Muscle of leg (tissue), 16 donors: ENCODE measurements at places on chromosomes 2 and 18. TPM values are rescaled to one million over a fixed set of nuclear protein-coding genes. Genes with fewer than 3 reads are reported as not detected.

Gene SCYGR8
- total RNA-seq = not detected

Gene FN1
- total RNA-seq = 455 TPM

Gene PXDN
- total RNA-seq = 95.4 TPM

Gene MYO5B
- 0.98 TPM for total RNA-seq

Gene SIX3
- total RNA-seq = not detected

Gene TMEM198
- total RNA-seq = 1.2 TPM

Gene CNDP1
- total RNA-seq = 0.13 TPM

Gene IL1RL2
- 0.27 TPM for total RNA-seq

Gene TET3
- total RNA-seq = 5.5 TPM

Gene DSG1
- not detected for total RNA-seq

Gene ABCA12
- not detected for total RNA-seq

Gene NEU2
- not detected for total RNA-seq

Gene IL36B
- total RNA-seq = not detected

Gene HRH4
- 0.09 TPM for total RNA-seq

Gene LIPG
- 6.3 TPM for total RNA-seq

Gene PLB1
- total RNA-seq = 1.6 TPM

Gene LYPD6
- 2.0 TPM for total RNA-seq

Gene HOXD11
- 0.04 TPM for total RNA-seq

Gene NXPH2
- total RNA-seq = 10.6 TPM

Gene CNGA3
- 0.40 TPM for total RNA-seq

Gene MERTK
- total RNA-seq = 4.9 TPM

Gene UGT1A3
- not detected for total RNA-seq

Gene PLCD4
- total RNA-seq = 41.8 TPM

Gene LDLRAD4
- 20.8 TPM for total RNA-seq

Gene DCDC2C
- 0.18 TPM for total RNA-seq

Gene OR6B2
- not detected for total RNA-seq

Gene DRC1
- 0.31 TPM for total RNA-seq

Gene KLF11
- 12.5 TPM for total RNA-seq

Gene C2orf72
- total RNA-seq = 0.62 TPM

Gene GALNT5
- total RNA-seq = 9.6 TPM

Gene AFF3
- 7.2 TPM for total RNA-seq

Gene BMP10
- not detected for total RNA-seq

Gene GKN2
- total RNA-seq = not detected

Gene FTCDNL1
- total RNA-seq = 2.6 TPM

Gene SERPINB13
- total RNA-seq = not detected

Gene CHRNA1
- 94.9 TPM for total RNA-seq

Gene GREB1
- total RNA-seq = 7.2 TPM

Gene KRTCAP3
- 0.53 TPM for total RNA-seq

Gene CCDC150
- 4.6 TPM for total RNA-seq

Gene NLRC4
- total RNA-seq = 0.40 TPM

Gene YPEL5
- 33.4 TPM for total RNA-seq

Gene HAAO
- total RNA-seq = 14.8 TPM

Gene EPB41L3
- total RNA-seq = 80.6 TPM

Gene CAVIN2
- 34.9 TPM for total RNA-seq

Gene CERKL
- total RNA-seq = not detected
